ENCODE measurements at places on chromosomes 5 and 9. TPM values are rescaled to one million over a fixed set of nuclear protein-coding genes. Genes with fewer than 3 reads are reported as not detected.

- no peak for DNase-seq
Measured at GRCh38 chr9:124812441-124812876, 35.5 kb downstream of the OLFML2A start.

GRCh38 chr5:162128117-162128516 is 60.5 kb downstream of the GABRG2 start:
- DNase-seq = peak; percentile 60

DNA sequence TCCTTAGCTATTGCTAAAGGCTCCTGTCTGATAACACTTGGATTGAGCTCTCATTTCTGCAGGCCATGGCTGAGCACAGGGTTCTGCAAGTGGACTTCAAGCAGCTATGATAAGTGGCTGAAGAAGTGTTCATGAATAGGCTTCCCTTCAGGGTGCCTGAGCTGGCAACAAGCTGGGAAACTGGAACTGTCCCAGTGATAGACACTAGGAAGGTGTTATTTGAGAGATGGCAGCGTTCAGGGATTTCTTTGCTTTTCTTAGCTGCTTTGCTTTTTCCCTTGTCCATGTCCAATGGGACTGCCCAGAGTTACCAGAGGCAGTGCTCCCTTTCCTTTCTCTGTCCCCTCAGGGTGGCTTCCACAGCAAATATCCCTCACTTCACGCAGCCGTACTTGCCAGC is 75.8 kb downstream of the INIP start:
- no peak for DNase-seq

- no peak for DNase-seq
Measured at GRCh38 chr5:144205141-144205551, 34.5 kb downstream of the KCTD16 start.

GRCh38 chr5:112634796-112635195 is 102.9 kb upstream of the APC start:
- no peak for DNase-seq

GRCh38 chr5:32713770-32714381 is 2.8 kb downstream of the NPR3 start:
- no peak for DNase-seq

DNA sequence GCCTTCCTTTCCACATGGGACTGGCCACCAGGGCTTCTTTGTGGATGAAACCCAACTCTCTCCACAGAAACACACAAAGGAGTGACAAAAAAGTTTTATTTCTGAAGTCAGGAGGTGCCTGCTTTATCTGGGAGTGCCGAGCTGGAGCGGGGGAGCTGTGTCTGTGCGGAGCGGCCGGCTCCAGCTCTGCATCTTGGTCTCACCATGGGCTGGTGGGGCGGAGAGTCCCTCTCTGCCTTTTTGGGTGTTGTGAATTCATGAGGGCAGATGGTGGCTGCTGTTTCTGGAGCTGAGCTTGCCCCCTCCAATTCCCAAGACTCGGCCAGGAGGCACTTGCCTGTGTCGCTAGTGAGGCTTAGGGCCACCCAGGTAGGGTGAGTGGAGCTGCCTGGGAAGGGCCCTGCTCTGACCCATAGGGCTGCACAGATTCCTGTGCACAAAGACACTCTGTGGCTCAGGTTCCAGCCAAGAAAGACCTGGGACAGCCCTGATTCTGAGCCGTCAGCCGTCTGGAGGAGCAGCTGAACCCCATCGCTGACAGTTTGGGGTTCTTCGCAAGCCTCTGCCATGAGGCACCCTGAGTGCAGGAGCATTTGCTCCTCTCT is 1.4 kb downstream of the DBH start:
- no peak for DNase-seq

DNA sequence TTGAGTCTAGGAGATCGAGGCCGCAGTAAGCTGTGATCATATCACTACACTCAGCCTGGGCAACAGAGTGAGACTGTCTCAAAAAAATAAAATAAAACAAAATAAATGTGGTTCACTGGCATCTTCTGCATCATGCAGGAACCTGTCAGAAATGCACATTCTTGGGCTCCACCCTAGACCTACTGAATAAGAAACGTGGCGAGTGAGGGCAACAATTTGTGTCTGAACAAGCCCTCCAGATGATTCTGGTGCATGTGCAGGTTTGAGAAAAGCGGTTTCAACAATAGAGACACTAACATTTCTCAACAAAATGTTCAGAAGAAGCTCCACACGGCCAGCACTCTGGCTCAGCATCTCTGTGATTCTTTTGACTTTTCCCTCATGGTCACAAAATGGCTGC is 42.8 kb upstream of the CPEB4 start:
- no peak for DNase-seq

- DNase-seq = peak; percentile 66
Measured at GRCh38 chr9:68822596-68823165, 117.6 kb downstream of the PIP5K1B start.

GRCh38 chr9:109721001-109721400 is 59.0 kb upstream of the PALM2AKAP2 start:
- DNase-seq = no peak

GRCh38 chr9:138063033-138063432 is 185.5 kb downstream of the CACNA1B start:
- no peak for DNase-seq

DNA sequence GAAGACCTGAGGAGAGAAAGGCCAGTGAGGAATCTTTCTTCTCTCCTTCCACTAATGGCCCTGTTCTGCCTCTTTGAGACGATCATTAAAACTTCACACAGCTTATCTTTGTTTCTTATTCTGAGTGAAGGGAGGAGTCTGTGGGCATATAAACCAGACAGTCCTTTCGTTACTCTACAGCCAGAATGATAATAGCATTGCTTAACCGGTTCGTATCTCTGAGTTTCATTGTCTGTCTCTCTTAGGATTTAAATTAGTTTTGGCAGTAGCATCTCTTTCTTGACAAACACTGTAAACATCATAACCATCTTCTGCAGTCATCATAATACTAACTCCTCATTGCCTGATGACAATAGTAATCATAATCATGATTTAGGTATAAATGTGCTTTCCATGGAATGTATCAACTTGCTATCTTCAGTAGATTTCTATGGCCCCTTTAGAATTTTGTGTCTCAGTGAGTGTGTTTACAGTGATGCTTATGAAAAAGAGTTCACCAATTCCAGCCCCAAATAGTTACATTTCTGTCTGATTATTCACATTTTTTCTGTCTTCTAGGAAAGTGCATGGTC is 618.8 kb upstream of the KLF4 start:
- DNase-seq = no peak

DNA sequence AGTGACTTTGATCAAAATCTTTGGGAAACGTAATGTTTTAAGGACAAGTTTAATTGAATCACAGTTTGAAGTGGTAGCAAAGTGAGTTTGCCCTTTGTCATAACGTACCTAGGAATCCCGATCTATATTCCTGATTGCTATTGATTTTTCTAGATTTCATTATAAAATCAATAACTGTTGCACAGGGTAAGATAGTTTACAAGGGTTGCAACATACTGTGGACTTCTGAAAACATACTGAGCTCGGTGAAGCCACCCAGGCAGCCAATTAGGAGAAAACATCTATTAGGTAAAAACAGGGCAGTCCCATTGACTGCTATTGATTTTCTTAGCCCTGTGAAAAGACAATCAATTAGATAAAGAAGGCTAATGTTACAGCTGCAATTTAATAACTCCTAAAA is 659.9 kb downstream of the ISL1 start:
- no peak for DNase-seq

- no peak for DNase-seq
Measured at GRCh38 chr9:95079461-95079860, 238.0 kb downstream of the FANCC start.

- DNase-seq = no peak
Measured at GRCh38 chr5:170095646-170096045, 10.1 kb upstream of the FOXI1 start.

GRCh38 chr9:127741831-127742434 is 6.8 kb upstream of the TOR2A start:
- peak; percentile 72 for DNase-seq

DNA sequence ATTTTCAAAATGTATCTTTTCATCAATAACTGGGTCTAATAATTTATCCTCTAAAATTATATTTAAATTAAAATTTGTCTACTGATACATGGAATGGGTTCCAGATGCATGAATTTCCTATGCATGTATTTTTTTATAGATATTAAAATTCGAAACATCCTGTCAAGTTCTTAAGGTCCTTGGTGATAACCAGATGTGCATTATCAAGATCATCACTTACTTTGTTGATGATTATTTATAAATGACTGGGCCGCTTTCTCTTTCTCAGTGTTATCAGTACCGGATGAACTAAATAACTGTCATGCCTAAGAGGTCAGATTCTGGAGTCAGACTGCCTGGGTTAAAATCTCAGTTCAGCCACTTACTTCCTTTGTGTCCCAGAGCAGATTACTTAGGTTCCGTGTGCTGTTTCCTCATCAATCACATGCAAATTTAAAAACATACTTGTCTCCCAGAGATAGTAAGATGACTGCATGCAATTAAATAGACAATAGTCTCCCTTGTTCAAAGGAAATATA is 124.3 kb downstream of the TEX10 start:
- DNase-seq = no peak

DNA sequence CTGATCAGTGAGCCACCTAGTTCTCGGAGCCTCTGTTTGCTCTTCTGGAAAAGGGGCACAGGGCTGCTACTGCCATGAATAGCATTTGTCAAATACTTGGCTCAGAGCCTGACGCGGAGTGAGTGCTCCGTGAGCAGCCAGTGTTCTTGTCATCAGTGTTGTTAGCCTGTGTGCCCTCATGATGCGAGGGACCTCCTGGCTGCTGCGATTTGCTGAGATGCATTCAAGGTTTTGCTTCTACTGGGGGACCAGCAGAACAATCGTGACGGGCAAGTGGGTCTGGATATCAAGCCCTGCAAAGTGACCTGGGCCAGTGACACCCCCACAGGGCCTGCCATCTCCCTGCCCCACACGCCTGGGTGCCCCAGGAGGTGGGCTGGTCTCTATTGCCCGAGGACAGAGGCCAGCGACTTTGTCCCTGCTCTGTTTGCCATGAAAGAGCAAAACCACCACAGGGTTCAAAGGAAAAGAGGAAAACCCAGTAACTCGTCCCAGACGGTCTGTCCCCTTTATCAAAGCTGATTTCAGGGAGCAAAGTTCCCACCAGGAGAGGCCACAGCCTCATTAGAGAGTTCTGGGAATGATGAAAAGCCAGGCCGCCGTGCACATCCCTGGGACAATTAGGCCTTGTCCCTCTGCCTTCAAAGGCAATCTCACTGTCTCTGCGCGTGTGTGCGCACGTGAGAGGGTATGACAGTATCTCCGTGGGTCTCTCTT is 86.5 kb upstream of the LMX1B start:
- DNase-seq = no peak

- DNase-seq = no peak
Measured at GRCh38 chr9:105510024-105510423, 47.9 kb upstream of the FKTN start.

- no peak for DNase-seq
Measured at GRCh38 chr5:95564450-95564849, 9.5 kb downstream of the ARSK start.

DNA sequence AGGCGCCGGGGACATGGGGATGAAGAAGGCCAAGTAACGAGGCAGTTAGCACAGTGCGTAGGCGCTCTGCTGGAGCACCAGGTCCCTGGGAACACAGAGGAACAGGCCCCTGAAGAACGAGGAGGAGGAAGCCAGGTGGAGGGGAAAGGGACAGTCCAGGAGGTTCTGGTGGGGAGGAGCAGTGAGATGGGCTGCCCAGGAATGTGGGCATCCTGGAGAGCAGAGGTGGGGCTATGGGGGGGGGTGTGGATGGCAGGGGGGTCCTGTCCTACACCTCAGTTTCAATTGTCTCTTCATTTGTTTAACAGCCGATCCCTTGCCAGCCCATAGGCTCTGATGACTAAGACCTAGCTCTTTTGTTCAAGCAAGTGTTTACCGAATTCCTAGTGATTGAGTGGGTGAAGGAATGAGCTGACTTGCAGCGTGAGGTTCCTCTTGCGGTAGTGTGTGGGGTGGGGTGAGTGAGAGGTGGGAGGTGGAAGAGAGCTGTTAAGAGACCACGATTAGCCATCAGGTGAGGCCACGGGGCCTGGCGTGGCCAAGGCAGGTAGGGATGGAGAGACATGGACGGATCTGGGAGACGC is 8.4 kb upstream of the PHYHD1 start:
- DNase-seq = no peak

DNA sequence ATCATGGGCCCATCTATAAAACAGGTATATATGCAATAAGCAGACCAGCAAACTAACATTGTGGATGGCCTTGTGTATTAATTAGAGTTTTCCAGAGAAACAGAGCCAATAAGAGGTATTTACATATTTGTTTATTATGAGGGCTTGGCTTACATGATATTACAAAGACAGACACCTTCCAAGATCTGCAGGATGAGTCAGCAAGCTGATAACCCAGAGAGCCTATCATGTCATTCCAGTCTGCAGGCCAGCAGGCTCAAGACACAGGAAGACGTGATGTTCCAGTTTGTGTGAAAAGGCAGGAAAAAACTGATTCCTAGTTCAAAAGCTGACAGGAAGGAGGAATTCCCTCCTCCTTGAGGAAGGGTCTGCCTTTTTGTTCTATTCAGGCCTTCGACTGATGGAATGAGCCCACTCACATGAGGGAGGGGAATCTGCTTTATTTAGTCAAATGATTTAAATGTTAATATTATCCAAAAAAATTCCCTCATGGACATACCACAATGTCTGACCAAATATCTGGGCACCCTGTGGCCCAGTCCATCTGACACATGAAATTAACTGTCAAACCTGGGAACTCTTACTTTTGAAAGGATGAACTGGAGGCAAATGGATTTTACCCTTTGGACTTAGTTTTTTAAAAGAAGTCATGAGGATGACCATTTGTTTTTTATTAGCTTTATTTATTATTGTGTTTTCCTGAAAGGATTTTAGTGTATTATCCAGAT is 161.2 kb upstream of the CHD1 start:
- no peak for DNase-seq

DNA sequence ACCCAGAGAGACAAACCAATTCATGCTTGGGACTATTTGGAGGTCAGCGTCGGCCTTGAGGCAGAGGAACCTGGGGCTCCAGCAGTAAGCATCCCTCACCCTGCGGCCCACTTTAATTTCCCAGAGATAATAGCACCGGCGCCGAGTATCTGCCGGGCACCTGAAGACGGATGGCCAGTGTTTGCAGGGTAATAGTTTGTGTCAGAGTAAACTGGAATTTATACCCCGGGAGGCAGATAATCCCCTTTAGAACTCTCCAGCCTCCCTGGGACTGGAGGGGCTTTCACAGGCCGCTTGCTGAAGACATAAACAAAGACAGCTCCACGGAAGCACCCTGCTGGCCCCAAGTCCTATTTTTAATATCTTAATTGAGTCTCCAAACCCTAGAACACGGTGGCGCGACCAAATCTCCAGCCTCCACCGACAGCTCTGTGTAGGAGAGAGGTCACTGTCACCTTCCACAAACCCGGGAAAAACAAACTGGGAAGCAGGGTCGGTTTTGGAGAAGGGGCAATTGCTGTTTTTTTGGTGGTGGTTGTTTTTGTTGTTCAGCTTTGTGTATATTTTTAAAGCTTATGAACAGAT is 17.4 kb upstream of the FCN1 start:
- no peak for DNase-seq

SLC25A48 gene
- 0.43 TPM for total RNA-seq

PDE6A gene
- not detected for total RNA-seq

ITK gene
- 6.0 TPM for total RNA-seq

CCL21 gene
- total RNA-seq = 30.2 TPM

TNC gene
- 29.4 TPM for total RNA-seq

CSNK1A1 gene
- 253 TPM for total RNA-seq
